ENCODE measurements at places on chromosomes 1 and 21. TPM values are rescaled to one million over a fixed set of nuclear protein-coding genes. Genes with fewer than 3 reads are reported as not detected.

NBPF10 gene
- 3.2 TPM for total RNA-seq

MX2 gene
- 35.5 TPM for total RNA-seq

ST6GALNAC3 gene
- 8.8 TPM for total RNA-seq

MFAP2 gene
- total RNA-seq = 11.9 TPM

TRIM62 gene
- total RNA-seq = 6.5 TPM

GIPC2 gene
- 2.9 TPM for total RNA-seq

CD52 gene
- total RNA-seq = 541 TPM

NRDC gene
- 115 TPM for total RNA-seq

DTL gene
- 3.9 TPM for total RNA-seq

DCST1 gene
- total RNA-seq = not detected

BCAR3 gene
- total RNA-seq = 24.9 TPM

NTNG1 gene
- total RNA-seq = 9.6 TPM

SCAMP3 gene
- total RNA-seq = 70.2 TPM
